GM18507 (cell line): ENCODE measurements at places on chromosomes 3 and 15.
A peak's percentile ranks its signal among the peaks of the same experiment; 100 is the strongest.

DNA sequence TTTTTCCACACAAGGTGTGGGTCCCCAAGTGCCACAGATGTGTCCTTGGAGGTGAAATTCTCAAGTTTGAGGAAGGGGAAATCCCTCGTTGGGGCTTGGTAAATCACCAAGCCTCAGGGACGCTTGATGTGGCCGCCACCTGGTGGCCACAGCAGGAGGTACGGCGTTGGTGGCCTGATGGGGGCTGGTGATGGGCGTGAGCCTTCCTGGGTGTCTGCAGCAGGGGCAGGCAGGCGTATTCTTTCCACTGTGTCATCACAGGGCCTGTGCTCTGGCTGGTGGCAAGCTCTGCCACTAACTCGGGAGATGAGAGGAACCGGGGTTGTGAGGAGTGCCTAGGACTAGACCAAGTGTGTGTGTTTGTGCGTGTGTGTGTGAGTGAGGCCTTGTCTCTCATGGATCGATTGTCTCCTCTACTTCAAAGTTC lies 4.2 kb downstream of the ACOX2 start:
- peak; percentile 73 for DNase-seq

DNA sequence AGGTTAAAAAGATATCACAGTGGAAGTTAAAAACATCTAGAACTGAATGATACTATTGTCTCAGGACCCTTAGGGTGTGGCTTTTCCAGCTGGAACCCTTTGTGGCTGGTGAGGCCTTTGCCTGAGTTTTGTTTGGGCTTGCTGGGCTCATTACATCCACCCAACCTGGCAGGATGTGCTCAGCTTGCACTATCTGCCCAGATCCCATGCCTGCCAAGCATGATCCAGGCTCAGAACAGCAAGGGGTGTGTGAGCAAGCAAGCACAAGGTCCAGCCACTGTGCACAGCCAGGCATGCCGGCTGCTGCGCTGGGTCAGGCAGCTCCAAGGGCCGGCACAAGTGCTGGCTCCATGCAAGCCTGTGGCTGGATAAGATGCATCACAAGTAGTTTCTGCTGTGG lies 512.7 kb upstream of the CDIN1 start:
- no peak for DNase-seq

- DNase-seq = peak; percentile 47
These were observed at the start of gene TRANK1 for GRCh38 chr3:36944641-36945270. TSS of gene TRANK1 (minus strand) at chr3:36945054. CDS start at chr3:36944809, 245 bp downstream.

DNA sequence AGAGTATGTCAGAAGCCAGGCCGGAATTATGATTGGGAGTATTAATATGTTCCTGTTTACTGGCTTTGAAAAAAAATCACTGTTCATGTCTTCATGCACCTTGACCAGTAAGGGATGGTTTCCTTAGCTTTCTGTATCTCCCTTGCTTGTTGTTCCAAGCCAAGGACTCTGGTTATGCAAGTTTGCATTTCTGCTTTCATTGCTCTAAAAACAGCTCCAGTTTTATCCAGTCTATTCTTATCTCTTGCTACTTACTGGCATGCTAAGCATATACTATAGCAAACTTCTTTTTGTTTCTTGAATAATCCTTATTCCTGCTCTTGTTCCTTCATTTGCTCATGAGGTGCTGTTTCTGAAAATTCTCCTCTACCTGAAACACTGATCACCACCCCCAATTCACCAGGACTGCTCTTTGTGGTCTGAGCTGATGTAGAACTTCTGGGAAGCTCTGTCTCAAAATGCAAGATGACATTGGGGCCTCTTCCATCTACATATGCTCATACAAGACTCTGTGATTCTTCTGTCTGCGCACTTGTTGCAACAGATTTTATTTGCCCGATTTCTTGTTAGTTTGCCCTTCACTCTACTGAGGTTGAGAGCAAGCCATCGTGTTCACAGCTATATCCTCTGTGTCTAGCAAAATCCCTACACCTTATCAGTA lies 173.0 kb downstream of the EBLN2 start:
- DNase-seq = no peak

GRCh38 chr3:62672270-62672987 lies 202.8 kb downstream of the CADPS start:
- DNase-seq = no peak

DNA sequence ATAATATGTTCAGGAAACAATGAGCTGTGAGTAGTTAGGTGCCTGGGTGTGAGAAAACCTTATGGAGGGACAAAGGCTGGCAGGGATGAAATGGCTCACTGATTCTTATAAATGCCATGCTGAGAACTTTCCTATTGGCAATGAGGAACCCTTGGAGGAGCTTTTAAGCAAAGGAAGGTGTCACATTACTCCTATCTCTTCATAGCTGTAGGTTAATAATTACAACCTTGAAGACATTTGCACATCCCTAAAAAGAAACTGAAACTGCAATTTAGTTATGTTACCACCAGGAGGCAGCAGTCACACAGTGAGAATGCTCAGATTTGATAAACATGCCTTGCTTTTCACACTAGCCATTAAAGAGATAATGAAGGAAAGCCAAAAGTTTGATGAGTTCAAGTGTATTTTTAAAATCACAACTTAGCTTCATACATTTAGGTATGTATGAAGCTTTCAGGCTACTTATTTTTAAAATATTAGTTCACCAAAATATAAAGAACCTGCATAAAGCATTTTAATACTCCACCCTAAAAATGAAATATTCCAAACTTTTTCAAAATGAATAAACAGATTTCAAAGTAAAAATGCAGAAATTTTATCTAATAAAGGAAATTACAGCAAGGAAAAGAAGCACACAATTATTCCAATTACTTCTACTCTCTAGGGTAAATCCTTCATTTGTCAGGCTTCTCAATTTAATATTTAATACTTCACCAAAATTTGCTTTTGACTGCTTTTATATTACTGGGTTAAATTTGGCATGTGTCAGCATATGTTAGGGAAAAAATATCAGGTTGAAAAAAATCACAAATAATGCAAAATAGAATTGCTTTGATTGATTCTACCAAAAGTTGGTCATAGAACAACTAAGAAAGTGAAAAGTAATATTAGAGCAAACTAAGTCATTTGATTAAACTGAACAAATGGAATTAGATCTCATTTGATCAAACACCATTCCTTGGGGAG lies 136.9 kb upstream of the SLC2A2 start:
- peak; percentile 22 for DNase-seq

DNA sequence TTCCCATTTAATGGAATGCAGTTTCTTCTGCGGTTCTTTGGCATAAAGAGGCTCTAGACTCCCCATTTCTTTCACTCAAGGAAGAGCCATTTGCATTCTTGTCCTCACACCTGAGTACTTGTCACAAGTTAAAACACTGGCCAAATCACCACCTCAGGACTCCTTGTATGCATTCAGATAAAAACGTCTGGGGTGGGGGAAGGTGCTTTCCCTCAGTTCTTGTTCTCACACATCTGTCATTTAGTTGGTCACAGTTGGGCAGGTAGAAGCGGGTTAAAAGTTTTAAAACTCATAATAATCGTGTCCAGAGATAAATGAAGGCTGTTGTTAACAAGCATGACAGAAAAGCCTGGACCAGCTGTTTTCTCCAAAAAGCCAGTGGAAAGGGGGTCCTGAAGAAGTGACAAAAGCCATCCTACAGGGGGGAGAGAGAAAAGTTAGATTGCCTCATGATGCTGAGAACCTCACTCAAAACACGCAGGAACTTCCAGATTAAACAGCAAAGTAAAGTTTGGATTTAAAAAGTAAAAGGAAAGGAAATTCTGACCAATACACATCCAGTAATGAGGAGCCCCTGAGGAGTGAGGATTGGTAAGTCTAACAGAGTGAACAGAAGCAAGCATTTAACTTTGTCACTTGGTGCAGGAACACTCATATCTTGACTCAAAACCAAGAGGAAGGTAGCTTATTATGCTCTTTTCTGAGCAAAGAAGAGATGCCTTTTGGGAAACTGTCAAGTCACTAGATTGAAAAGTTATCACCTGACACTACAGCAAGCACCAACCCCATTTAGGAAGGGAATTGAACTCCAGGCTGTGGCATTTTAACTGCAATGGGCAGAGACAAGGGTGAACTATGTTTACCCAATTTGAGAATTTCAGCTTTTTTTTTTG lies 2.8 kb downstream of the BCL2L10 start:
- DNase-seq = no peak

DNA sequence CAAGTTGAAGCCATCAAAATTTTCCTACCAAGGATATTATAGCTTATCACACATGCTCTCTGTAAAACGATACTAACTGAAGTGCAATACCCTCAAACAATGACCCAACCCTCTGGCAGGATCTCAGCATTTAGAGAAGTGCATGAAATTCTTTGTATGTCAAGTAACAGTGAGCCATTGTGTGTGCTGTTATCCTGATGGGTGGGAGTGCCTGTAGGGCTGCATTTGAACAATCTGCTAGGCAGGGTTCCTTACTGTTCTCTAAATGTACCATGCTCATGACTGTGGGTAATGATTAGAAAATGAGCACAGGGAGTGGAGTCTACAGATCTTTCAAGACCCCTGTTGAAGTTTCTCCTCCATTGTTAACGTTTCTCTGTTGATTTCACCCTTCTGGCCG lies 398.1 kb downstream of the NSUN3 start:
- DNase-seq = no peak

DNA sequence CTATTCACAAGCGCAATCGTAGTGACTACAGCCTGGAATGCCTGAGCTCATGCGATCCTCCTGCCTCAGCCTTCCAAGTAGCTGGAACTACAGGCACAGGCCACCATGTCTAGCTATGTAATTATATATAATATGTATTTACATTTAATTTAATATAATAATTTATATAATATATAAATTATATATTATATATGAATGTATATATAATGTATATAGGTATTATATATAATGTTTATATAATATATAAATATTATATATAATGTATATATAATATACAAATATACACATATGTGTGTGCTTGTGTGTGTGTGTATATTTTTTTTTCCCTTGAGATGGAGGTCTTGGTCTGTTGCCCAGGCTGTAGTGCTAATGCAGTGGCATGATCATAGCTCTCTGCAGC lies 27.6 kb upstream of the ULK4 start:
- DNase-seq = no peak

- no peak for DNase-seq
These were observed 33.4 kb downstream of the CCDC33 start for GRCh38 chr15:74269362-74270035.

DNA sequence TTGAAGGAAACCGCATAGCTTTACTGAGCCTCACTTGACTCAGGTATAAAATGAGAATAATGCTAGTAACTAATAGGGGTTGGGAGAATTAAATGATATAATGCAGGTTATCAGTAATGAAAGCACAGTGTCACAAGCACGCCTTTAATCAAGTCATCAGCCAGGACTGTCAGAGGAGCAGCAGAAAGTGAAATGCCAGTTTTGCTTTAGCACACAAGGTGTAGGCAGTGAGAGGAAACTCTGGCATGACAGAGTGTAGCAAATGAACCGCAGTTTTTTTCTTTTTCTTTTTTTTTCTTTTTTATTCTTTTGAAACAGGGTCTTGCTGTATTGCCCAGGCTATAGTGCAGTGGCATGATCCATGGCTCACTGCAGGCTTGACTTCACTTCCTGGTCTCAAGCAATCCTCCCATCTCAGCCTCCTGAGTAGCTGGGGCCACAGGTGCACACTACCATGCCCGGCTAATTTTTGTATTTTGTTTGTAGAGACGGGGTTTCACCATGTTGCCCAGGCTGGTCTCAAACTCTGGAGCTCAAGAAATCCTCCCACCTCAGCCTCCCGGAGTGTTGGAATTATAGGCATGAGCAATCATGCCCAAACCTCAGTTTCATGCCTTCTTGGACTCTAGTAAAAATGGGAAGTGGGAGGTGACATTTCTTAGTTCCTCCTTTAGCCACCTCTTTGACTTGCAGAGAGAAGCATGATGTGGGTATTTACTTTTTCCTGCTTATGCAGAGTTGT lies 9.7 kb upstream of the SCAANT1 start:
- DNase-seq = no peak

DNA sequence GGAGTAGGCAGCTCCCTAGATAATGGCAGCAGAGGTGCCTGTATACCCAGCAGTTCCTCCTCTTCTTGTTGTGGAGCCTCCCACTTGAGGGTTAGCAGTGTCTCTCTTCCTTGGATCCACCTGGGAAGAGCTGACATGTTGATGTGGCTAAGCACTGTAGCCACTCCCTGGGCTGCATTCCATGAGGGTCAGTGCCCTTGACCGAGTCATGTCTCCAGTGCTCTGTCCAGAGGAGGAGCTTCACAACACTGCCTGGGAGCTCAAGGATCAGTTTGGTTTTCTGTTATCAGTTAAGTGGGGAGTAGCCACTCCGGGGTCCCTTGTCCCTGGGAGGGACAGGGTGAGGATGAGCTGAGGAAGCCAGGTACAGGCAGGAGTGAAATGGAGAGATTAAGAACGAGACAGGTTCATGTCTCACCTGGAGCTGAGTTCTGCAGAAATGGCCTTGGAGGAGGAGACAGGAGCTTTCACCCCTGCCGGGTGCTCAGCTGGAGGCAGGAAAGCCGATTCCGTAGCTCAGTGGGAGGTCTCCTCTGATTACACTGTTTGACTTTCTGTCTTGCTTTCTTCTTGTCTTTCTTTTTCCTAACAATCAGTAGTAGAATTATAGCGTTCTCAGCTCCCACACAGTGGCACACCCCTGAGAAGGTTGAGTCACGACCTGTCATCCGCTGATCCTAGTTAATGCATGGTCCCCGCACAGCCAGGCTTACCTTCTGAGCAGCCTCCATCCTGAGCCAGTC lies 57.9 kb upstream of the SEC22A start:
- DNase-seq = no peak

DNA sequence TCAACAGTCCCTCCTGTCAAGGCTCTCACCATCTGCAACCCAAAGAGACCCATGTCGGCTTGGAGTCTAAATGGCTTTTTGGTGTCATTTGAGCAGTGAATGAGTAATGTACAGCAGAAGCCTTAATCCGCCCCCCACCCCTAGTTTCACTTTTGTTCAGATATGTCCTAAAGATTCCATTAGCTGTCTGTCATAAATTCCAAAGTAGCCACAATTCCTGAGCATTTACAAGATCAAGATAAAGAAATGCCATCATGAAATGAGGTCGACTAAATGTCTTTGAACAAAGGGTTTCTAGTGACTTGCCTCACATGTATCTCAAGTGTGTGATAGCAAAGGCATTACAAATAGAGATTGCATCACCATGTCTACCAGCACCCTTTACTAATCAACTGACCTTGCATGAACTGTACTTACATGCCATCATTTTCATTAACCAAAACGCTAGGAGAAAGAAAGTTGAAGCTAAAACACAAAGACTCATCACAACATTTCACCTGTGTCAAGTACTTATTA lies 123.8 kb upstream of the PHLDB2 start:
- DNase-seq = no peak

GRCh38 chr3:165749821-165750220 lies 87.4 kb downstream of the BCHE start:
- DNase-seq = no peak

GRCh38 chr15:89333011-89333860 lies 1.4 kb downstream of the POLG start:
- DNase-seq = no peak

- no peak for DNase-seq
These were observed 41.4 kb upstream of the SPATA12 start for GRCh38 chr3:57019057-57019456.

- DNase-seq = peak; percentile 20
These were observed 165.6 kb downstream of the NSMCE3 start for GRCh38 chr15:29103824-29104565.

DNA sequence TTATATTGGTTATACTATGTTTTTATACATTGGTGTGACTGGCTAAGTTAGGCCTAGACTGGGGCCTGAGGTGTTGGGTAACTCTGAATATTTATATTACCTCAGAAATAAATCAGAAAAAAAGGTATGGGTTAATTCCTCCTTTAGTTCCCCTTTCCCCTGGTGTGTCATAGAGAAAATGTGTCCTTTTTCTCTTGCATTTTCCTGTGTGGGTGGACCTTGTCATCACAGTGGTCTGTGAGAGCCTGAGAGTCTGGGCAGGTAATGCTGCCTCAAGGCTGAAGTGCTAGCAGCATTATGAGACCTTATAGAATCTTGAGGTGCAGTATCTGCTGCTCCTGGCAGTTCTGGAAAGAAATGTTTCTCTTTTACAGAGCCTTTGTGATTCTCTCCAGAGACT lies 69.7 kb downstream of the PCOLCE2 start:
- no peak for DNase-seq
